ENCODE measurements at places on chromosomes 1 and 21.

DNA sequence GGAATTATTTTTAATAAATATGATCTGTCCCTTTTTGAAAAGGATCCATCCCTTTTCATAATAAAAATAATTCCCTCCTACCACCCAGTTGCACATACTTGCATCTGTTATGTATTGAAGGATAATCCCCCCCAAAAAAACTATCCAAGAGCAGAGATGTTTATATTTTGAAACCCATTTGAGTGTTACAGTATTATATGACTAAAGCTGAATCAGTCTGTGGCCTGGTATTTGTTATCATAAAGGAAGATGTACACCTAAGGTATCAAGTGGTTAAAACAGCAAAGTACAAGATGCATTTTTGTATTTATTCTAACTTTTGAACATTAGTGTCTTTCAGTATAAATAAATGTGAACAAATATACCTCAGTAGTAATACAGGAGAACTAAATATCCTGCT is 12.7 kb upstream of the TGFB2 start:
- DNase-seq: no peak

GRCh38 chr1:74818661-74819456 is 85.9 kb downstream of the TYW3 start:
- DNase-seq: no peak

GRCh38 chr1:175269151-175269550 is 76.6 kb upstream of the KIAA0040 start:
- DNase-seq: no peak

GRCh38 chr1:30657131-30658013 is 66.0 kb downstream of the MATN1 start:
- DNase-seq: no peak

DNA sequence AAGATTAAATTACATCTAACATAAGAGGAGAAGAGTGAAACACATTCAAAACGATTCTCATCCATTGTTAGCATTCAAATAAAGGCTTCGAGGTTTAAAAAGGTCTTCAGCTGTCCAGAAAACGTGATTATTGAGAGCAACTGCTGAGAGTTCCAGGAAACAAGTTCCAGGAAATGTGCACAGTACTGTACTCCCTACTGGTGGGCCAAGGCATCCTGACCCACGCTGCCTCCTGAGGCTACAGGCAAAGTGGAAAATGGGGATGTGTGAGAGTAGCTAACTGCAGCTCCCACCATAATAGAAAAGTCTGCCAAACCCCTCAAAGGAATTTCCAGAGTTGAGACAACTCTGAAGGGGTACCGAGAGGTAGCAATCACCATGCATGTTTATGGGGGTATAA is 2.0 kb downstream of the VAV3 start:
- DNase-seq: no peak

- no peak for DNase-seq
These were observed 146.0 kb downstream of the PEX14 start for GRCh38 chr1:10620776-10621175.

DNA sequence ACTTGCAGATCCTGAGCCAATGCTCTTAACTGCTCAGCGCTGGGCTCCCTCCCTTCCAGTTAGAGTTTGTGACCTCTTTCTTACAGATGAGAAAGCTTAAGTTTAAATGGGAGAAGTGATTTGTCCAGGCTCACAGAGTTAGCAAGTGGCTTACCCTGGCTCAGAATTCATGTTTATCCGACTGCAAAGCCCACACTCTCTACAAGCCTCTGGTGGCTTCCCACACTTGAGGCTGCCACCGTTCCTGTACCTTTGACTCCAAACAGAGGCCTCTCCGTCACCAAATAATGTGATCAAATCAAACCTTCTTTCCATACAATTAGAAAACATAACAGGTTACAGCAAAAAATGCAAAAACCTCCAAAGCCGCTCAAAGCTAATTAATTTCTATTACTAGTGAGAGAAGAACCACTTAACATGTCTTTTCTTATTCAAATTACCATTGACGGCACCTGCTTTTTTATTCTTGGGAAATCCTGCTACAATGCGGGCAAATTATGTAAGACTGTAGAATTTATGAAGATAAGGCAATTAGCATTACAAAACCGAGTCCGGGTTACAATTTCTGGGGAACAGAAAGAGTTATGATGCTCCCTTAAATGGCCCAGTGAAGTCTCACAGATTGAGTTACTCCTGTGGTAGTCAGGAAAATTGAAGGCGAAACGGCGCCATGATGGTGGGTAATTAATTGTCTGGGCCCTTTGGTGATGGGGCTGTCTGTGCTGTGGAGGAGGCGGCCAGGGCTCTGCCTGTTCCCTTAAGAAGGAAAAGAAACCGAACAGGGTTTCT is 324.3 kb upstream of the POU3F1 start:
- DNase-seq: no peak

GRCh38 chr1:114509596-114510273 is 1.3 kb downstream of the TRIM33 start:
- no peak for DNase-seq

GRCh38 chr1:36522021-36522420 is 39.3 kb upstream of the CSF3R start:
- no peak for DNase-seq

GRCh38 chr1:168734271-168734670 is 5.3 kb upstream of the DPT start:
- no peak for DNase-seq

- no peak for DNase-seq
These were observed 3.6 kb upstream of the PRRX1 start for GRCh38 chr1:170660281-170660713.

GRCh38 chr1:59071289-59071688 is 225.6 kb upstream of the FGGY start:
- DNase-seq: no peak

DNA sequence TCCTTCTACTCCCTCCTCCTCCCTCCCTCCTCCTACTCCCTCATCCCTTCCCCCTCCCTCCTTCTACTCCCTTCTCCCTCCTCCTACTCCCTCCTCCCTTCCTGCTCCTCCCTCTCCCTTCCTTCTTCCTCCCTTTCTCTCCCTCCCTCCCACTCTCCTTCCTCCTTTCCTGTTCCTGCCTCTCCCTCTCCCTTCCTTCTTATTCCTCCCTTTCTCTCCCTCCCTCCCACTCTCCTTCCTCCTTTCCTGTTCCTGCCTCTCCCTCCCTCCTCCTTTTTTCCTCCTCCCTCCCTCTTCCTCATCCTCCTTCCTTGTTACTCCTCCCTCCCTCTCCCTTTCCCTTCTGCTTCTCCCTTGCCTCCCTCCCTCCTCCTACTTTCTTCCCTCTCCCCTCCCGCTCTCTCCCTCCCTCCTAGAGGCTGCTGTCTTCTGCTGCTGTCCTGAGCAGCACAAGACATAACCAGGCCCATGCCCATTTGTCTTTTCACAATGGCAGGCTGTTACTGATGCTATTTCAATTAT is 41.1 kb downstream of the WNT9A start:
- DNase-seq: no peak

DNA sequence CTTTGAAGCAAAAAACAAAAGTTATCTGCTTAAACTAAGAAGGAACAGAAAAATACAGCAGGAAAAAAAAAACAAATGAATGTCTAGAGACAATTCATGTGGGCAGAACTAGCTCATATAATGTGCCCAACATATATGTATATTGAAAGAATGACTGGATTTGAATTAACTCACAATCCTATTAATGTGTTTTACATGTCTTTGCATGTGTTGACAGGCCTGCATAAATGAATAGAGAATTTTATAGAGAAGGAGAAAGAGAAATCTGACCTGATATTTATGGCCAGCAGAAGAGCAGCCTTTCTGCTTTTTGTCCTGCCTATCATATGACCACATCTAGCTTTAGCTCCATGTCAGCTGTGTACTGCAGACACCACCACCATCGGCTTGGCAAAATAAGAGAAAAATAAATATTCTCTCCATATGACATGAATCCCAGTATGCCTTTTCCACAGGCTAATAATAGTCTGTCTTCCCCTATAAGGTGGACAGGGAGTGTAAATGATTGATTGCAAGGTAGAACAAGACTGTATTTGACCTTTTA is 171.5 kb upstream of the PALMD start:
- no peak for DNase-seq

GRCh38 chr1:41657679-41658295 is 173.3 kb upstream of the EDN2 start:
- no peak for DNase-seq

GRCh38 chr21:43338951-43339350 is 88.0 kb downstream of the SIK1 start:
- DNase-seq: no peak

DNA sequence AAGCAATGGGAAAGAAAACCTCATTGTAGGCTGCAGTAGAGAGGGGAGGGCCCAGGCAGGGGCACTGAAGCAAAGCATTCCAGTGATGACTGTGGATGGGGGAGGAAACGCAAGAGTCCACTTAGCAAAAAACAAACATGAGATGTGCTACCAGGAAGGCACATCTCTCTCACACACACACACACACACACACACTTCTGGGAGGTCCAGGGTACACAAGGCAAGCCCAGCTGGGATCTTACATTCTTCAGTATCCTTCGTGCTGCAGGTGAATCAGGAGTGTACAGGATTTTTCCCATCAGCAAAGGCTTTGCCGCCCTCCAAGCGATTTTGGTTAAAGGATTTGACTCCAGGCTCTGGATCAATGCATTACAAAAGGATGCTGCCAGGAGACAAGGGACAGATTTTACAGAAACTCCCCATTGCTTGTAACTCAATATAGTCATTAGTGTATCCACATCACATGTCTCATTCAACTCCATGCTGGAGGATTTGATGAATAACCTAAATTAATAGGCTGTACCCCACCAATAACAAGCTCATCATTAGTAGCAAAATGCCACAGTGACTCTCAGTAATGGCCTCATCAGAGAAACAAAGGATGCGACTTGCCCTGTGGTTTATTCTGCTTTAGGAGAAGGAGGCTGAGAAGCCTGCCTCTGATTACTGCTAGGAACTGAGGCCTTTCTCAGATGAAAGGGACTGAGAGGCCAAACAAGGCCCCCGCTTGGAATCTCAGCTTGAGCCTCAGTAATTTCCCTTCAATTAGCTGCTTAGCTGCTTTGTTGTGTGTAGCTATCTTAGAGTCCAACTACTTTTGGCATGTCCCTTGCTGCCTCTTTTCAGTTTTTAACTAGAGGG is 41.6 kb downstream of the ABCA4 start:
- no peak for DNase-seq

DNA sequence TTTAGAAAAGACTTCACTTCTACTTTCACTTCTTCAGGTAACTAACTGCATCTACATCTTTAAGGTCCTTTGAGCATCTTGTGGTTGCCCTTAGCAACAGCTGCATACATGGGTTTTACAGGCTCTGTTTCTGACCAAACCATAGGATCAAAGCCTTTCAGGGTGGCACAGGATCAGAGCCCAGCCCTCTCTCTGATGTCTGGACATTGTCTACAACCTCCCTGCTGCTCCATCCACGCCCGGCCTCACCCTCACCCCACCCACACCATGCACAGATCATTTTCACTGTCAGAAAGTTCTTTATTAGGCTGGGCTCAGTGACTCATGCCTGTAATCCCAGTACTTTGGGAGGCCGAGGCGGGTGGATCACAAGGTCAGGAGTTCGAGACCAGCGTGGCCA is 5.2 kb downstream of the NCF2 start:
- no peak for DNase-seq

DNA sequence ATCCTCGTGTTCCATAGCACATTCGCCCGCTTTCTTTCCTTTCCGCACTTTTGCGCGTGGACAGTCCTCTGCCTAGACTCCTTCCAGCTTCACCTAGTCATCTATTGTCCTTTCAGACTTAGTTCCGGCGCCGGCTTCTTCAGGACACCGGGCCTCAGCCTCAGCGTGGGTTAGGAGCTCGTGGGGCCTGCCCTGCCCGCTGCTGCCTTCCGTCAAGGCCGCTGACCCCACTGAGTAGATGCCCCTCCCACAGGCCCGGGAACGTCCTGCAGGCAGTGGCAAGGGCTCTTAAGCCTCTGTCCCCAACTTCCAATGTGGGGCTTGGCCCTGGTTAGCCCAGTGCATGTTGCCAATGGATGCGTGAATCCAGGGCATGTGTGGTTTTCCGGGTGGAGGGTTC is 11.4 kb downstream of the DMRTB1 start:
- DNase-seq: no peak

- no peak for DNase-seq
These were observed 10.8 kb downstream of the CD52 start for GRCh38 chr1:26328597-26328996.

- no peak for DNase-seq
These were observed 22.5 kb upstream of the FCAMR start for GRCh38 chr1:206992790-206993189.

GRCh38 chr1:180837020-180837419 is 75.7 kb upstream of the KIAA1614 start:
- no peak for DNase-seq

DNA sequence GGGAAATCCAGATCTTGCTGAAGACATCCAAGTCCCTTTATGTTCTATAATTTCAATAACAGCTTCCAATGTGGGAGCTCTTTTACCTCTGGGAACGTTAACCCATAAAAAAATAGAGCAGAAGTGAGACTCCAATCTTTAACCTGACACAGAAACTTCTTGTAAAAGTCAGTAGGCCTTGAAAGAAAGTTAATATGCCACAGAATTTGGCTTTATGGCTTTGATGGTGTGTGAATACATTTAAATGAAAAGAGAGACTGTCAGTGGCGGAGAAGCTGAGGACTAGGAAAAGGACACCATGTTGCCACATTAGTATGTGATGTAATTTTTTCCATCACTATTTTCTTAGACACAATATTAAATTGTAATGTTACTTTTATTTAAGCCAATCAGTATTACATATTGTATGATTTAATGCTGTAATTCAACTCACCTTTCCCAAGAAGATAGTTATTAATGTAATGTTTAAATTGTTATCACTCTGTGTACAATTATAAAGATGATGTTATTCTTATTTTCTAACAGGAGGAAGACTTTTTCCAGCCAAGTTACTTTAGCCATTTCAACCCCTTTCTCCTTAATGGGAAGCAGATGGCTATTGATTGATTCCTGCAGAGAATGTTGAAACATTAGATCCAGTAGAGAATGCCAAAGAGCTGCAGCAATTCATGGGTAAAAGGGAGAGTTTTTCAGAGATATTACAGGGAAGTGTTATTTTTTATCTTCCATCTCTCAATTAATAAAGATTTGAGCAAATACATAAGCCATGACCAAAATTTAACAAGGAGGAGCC is 17.5 kb upstream of the CLDN8 start:
- DNase-seq: no peak

DNA sequence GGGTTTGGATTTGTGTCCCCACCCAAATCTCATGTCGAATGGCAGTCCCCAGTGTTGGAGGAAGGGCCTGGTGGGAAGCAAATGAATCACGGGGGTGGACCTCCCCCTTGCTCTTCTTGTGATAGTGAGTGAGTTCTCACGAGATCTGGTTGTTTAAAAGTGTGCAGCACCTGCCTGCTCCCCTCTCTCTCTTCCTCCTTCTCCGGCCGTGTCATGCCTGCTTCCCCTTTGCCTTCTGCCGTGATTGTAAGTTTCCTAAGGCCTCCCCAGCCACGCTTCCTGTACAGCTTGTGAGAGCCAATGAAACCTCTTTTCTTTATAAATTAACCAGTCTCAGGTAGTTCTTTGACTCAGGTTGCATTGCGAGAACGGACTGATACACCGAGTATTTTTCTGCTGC is 15.9 kb downstream of the CLDN14 start:
- no peak for DNase-seq

DNA sequence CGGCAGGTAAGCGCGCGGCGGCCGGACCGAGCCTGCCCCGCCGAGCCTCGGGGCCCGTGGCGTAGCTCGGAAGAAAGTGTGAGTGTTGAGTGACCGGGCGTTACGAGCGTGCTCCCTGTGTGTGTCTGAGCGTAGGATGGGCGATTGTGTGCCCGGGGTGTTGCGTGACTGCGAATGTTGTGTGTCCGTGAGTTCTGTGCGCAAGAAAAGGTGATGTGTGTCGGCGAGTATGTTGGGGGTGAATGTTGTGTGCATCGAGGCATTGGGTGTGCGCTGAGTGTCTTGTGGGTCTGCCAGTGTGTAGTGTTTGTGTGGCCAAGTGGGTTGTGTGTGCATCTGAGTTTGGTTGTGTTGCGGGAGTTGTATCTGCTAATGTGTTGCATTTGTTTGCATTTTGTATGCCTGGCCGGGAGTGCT is 398 bp downstream of the PTPRU start:
- no peak for DNase-seq

All from stimulated activated CD8-positive, alpha-beta memory T cell treated with anti-CD3 and anti-CD28 coated beads, Interleukin-7, amount 100 ng/mL, for 24 hours (primary cell).